Left lung (tissue), 14 donors: ENCODE measurements at places on chromosomes 5 and 9. TPM values are rescaled to one million over a fixed set of nuclear protein-coding genes. Genes with fewer than 3 reads are reported as not detected.

Gene SLC25A48
- polyA plus RNA-seq = 1.6 TPM

Gene WNT8A
- polyA plus RNA-seq = not detected

DNA sequence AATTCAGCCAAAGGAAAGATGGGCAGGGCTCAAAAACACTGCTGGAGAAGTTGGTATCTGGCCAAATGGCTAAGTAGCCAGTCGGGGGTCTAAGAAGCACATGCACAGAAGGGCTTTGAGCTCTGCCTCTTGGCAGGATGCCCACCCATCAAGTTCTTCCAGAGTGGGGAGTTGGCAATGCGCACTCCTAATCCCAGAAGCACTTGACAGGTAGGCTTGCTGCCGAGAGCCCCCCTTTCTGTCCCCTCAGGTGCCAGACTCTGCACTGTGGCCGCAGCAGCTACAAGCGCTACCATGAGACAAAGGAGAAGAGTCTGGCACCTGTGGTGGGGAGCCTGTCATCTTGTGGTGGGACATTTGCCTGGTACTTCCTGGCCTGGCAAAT, 252.9 kb upstream of the SLC24A2 start:
- no peak overlapping the region for H3K4me3 ChIP-seq
- H3K4me1 ChIP-seq = no peaks in the 10 kb centered on the region
- no peaks in the 10 kb centered on the region for H3K36me3 ChIP-seq
- no peaks in the 10 kb centered on the region for H3K27me3 ChIP-seq
- no peak overlapping the region for H3K27ac ChIP-seq
- DNase-seq = no peak

DNA sequence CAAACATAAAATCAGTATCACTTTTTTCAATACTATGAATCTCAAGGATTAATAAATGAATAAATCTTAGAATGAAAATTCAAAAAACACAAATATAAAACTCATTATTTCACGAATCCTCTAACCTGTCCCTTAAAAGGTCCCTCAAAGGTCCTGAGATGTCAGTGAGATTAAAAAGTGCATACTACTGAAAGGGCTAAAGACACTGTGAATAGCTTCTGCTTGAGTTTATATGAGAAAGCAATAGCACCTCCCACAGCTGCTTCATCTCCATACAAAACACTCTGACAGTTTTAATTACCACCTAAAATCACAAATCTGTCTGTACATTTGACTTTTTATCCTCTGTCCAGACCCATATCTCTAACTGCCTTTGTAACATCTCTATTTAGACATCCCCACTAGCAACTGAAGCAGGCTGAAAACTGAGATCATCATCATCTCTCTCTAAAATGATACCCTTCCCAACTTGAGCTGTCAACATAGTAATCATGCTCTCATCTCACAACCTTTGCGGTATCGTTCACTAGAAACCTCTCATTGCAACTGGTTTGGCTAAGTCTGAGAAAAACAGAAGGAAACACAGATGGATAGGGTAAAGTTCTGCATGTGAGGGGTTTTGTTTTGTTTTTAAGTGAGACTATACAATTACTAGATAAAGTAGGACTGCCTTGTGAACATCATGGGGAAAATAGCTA, 56.3 kb downstream of the TBCA start:
- H3K4me3 ChIP-seq = no peak overlapping the region
- H3K4me1 ChIP-seq = peaks cover 4% of the 10 kb centered on the region
- H3K36me3 ChIP-seq = no peaks in the 10 kb centered on the region
- no peaks in the 10 kb centered on the region for H3K27me3 ChIP-seq
- H3K27ac ChIP-seq = no peak overlapping the region

Gene FBP2
- polyA plus RNA-seq = 1.0 TPM

- H3K4me1 ChIP-seq = no peaks in the 10 kb centered on the region
- H3K27ac ChIP-seq = no peak overlapping the region
- no peak for DNase-seq
- H3K36me3 ChIP-seq = no peaks in the 10 kb centered on the region
- no peaks in the 10 kb centered on the region for H3K27me3 ChIP-seq
Measured at GRCh38 chr5:148887123-148887881, 60.9 kb downstream of the ADRB2 start.

- no peak overlapping the region for H3K27ac ChIP-seq
- H3K36me3 ChIP-seq = no peaks in the 10 kb centered on the region
- no peaks in the 10 kb centered on the region for H3K27me3 ChIP-seq
- no peak overlapping the region for H3K4me3 ChIP-seq
- DNase-seq = no peak
Measured at GRCh38 chr9:88433583-88434255, 45.5 kb downstream of the SPIN1 start.

GRCh38 chr5:173069671-173070070, 13.5 kb downstream of the CREBRF start:
- no peaks in the 10 kb centered on the region for H3K27me3 ChIP-seq
- H3K4me1 ChIP-seq = peaks cover 23% of the 10 kb centered on the region
- no peak overlapping the region for H3K27ac ChIP-seq

DNA sequence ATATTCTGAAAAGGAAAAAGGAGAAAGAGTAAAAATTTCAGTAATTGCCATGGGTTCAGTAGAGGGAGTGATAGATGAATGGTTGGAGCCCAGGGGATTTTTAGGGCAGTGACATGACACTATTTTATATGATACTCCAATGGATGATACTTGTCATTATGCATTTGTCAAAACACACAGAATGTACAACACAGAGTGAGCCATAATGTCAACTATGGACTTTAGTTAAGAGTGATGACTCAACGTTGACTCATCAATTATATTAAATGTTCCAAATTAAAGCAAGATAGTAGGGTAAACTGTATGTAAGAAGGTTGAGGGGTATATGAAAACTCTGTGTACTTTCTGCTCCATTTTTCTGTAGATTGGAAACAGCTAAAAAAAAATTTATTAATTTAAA, 586.4 kb downstream of the TAF11L14 start:
- no peak overlapping the region for H3K4me3 ChIP-seq
- H3K4me1 ChIP-seq = no peaks in the 10 kb centered on the region
- H3K27me3 ChIP-seq = no peaks in the 10 kb centered on the region
- no peaks in the 10 kb centered on the region for H3K36me3 ChIP-seq

Gene RASEF
- 9.3 TPM for polyA plus RNA-seq

Gene AIF1L
- 44.4 TPM for polyA plus RNA-seq

Gene NUP214
- polyA plus RNA-seq = 44.5 TPM

- no peak overlapping the region for H3K4me3 ChIP-seq
- DNase-seq = no peak
- H3K4me1 ChIP-seq = no peaks in the 10 kb centered on the region
- no peaks in the 10 kb centered on the region for H3K36me3 ChIP-seq
- H3K27ac ChIP-seq = no peak overlapping the region
- no peaks in the 10 kb centered on the region for H3K27me3 ChIP-seq
Measured at GRCh38 chr9:9945966-9946365, 666.8 kb downstream of the PTPRD start.

Gene TEX48
- 0.41 TPM for polyA plus RNA-seq

DNA sequence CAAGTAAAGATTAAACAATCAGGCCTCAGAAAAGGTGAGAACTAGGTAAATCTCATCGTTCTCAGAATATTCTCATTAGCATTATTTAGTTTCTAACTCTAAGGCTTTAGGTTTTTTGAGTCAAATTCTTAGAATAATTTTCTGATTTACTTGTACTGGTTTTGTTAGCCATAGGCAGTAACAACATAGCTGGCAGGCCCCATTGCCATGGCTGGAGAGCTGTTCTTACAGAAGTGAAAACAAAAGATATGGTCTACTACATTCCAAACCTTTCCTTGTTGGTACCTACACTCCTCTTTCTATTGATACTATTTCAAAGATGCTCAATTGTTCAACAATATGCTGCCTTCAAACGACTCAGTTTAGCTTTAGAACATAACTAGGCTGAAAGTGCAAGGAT, 27.3 kb downstream of the IFNW1 start:
- H3K36me3 ChIP-seq = no peaks in the 10 kb centered on the region
- no peaks in the 10 kb centered on the region for H3K4me1 ChIP-seq
- H3K27ac ChIP-seq = no peak overlapping the region
- no peaks in the 10 kb centered on the region for H3K27me3 ChIP-seq
- DNase-seq = no peak
- H3K4me3 ChIP-seq = no peak overlapping the region
